Progenitor cell of endocrine pancreas (in vitro differentiated cells): ENCODE measurements at places on chromosomes 2 and 18. TPM values are rescaled to one million over a fixed set of nuclear protein-coding genes. Genes with fewer than 3 reads are reported as not detected.

DNA sequence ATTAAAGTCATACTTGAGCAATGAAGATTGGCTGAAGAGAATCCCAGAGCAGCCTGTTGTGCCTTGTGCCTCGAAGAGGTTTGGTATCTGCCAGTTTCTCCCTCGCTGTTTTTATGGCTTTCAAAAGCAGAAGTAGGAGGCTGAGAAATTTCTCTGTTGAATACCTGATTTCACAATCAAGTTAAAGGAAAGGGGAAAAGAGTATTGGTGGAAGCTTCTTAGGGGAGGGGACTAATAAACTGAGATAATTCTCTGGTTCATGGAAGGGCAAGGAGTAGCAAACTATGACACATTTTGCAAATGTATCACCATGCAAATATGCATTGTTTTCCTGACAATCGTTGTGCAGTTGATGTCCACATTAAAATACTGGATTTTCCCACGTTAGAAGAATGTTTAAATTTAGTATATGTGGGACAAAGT lies at the start of gene IL1B:
Gene IL1B, minus strand, starts transcription at position 85 of the 423 bp plus-strand sequence. CDS start 550 bp downstream, outside the sequence.
- no peak within 1 kb of the TSS for H3K27ac ChIP-seq
- DNase-seq, result no peak
- no peaks in the 10 kb centered on the region for H3K4me1 ChIP-seq
- no peaks in the 10 kb centered on the region for H3K36me3 ChIP-seq
- no peak within 1 kb of the TSS for H3K4me3 ChIP-seq
- peaks cover 75% of the 10 kb centered on the region for H3K27me3 ChIP-seq

DNA sequence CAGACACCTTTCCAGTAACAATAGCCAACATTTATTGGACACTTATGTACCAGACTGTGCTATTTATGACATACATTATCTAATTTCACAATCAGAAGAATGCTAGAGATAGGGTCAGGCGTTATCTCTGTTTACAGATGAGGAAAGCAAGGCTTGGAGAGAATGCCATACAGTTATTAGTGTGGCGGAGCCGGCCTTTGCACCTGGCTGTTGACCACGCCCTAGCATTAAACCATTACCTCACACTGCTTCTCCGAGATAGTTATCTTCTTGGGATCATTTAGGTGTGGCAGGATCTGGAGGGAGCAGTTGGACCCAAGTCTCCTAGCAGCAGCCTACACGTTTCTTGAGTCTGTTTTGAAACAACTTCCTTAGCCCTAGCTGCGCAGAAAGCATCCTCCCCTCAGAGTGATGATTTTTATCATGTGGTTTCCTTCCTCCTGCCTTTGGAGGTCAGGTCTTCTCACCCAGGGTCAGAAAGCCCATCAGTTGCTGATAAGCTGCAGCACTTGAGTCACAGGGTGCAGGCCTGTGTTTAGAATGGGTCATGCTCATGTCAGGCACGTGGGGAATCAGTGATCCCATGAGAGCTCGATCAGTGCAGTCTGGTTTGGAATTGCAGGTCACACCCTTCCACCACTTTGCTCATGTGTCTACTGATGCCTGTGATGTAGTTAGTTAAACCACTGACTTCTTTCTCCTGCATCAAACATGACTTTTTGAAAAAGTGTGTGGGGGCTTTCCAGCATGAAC lies 118.2 kb downstream of the SPTBN1 start:
- peak overlapping the region; percentile 38 for H3K4me3 ChIP-seq
- H3K27ac ChIP-seq, result peak overlapping the region; percentile 96
- H3K4me1 ChIP-seq, result peaks cover 92% of the 10 kb centered on the region

- H3K27ac ChIP-seq, result no peak overlapping the region
- H3K36me3 ChIP-seq, result no peaks in the 10 kb centered on the region
- no peak overlapping the region for H3K4me3 ChIP-seq
- DNase-seq, result no peak
- no peaks in the 10 kb centered on the region for H3K4me1 ChIP-seq
- H3K27me3 ChIP-seq, result no peaks in the 10 kb centered on the region
Measured at GRCh38 chr2:223075301-223076270, 23.6 kb downstream of the KCNE4 start.

- no peak for DNase-seq
- no peaks in the 10 kb centered on the region for H3K4me1 ChIP-seq
- H3K27ac ChIP-seq, result peak overlapping the region; percentile 2
- H3K36me3 ChIP-seq, result no peaks in the 10 kb centered on the region
Measured at GRCh38 chr2:129062146-129062912, 743.7 kb upstream of the HS6ST1 start.

GRCh38 chr2:10931710-10932255 lies 20.0 kb downstream of the KCNF1 start:
- peaks cover 23% of the 10 kb centered on the region for H3K27me3 ChIP-seq
- peaks cover 6% of the 10 kb centered on the region for H3K4me1 ChIP-seq
- H3K27ac ChIP-seq, result no peak overlapping the region
- no peak for DNase-seq
- no peak overlapping the region for H3K4me3 ChIP-seq
- no peaks in the 10 kb centered on the region for H3K36me3 ChIP-seq

GRCh38 chr2:53865962-53866361 lies 6.2 kb upstream of the GPR75 start:
- peaks cover 23% of the 10 kb centered on the region for H3K36me3 ChIP-seq
- no peak overlapping the region for H3K4me3 ChIP-seq
- H3K4me1 ChIP-seq, result no peaks in the 10 kb centered on the region

- H3K27me3 ChIP-seq, result no peaks in the 10 kb centered on the region
- H3K4me1 ChIP-seq, result peaks cover 20% of the 10 kb centered on the region
- no peak within 1 kb of the TSS for H3K4me3 ChIP-seq
- DNase-seq, result no peak
Measured at GRCh38 chr2:208129744-208130711, at the start of gene CRYGC. Gene CRYGC (minus strand): TSS chr2:208129828. CDS start chr2:208129792, 36 bp downstream.

DNA sequence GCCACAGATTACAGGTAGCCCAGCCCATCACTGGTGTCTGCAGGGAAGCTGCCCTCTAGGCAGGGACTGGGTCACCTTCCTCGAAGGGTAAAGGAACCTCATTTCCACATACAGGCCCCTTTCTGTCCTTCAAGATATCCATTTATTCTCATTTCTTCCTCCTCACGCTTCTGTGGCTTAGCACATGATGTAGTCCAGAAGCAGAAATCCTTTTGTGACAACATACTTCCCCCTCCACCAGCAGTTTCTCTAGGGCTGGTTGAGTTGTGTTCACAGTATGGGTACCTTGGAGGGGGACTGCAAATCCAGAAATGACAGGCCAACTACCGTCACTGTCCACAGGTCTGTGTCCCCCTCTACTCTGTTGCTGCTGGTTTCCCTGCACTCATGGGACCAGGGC lies 364.9 kb downstream of the ANAPC1 start:
- no peak overlapping the region for H3K27ac ChIP-seq
- H3K4me3 ChIP-seq, result no peak overlapping the region
- no peak for DNase-seq
- H3K4me1 ChIP-seq, result peaks cover 18% of the 10 kb centered on the region

GRCh38 chr18:80157708-80158343 lies 48.8 kb downstream of the ADNP2 start:
- no peak overlapping the region for H3K27ac ChIP-seq
- no peak overlapping the region for H3K4me3 ChIP-seq
- peaks cover 11% of the 10 kb centered on the region for H3K36me3 ChIP-seq
- no peaks in the 10 kb centered on the region for H3K4me1 ChIP-seq

DNA sequence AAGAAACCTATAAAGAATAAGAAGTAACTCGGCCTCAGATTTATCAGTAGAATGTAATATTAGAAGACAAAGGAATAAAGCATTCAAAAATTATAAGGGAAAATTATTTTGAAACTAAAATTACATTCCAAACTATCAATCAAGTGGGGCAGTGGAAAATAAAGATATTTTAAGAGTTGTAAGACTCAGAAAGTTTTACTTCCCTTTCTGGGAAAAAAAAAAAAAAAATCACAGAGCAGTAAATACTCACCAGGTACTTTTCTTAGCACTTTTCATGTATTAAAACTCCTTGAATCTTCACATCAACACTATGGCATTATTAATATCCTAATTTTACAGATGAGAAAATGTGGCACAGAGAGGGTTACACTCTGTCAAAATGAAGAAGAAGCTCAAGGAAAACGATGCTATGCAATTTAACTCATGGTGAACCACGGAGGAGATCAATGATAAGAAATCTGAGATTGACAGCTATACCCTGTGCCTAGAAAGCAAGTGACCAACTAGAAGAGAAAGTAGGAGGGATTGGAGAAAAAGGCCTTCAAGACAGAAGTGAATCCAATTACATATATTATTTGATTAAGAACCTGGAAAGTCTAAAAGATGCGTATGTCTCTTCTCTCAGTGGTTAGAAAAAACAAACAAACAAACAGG lies 238.9 kb upstream of the ID2 start:
- H3K27ac ChIP-seq, result no peak overlapping the region
- DNase-seq, result no peak
- no peaks in the 10 kb centered on the region for H3K36me3 ChIP-seq
- peaks cover 31% of the 10 kb centered on the region for H3K4me1 ChIP-seq

- no peak overlapping the region for H3K4me3 ChIP-seq
- no peaks in the 10 kb centered on the region for H3K36me3 ChIP-seq
- peaks cover 7% of the 10 kb centered on the region for H3K4me1 ChIP-seq
- H3K27me3 ChIP-seq, result peaks cover 78% of the 10 kb centered on the region
Measured at GRCh38 chr2:120863146-120863545, 127.5 kb downstream of the GLI2 start.

DNA sequence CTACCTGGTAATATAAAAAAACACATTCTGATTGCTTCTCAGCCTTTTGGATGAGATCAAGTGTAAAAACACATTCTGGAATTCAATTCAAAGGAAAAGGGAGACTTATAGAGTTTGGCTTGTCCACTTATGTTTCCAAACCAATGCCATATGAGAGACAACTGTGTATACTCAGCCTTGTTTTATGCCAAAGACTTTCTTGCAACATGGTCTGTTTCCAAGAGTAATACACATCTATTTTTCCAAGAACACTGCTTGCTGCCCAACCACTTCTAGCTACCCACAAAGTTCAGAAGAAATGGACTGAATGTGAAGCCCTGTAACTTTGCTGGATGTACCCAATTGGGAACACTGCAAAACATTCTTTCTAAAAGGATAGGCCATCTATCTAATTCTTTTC lies 48.0 kb upstream of the GRB14 start:
- DNase-seq, result no peak
- H3K4me3 ChIP-seq, result no peak overlapping the region
- H3K36me3 ChIP-seq, result peaks cover 5% of the 10 kb centered on the region
- no peaks in the 10 kb centered on the region for H3K4me1 ChIP-seq
- H3K27me3 ChIP-seq, result no peaks in the 10 kb centered on the region

DNA sequence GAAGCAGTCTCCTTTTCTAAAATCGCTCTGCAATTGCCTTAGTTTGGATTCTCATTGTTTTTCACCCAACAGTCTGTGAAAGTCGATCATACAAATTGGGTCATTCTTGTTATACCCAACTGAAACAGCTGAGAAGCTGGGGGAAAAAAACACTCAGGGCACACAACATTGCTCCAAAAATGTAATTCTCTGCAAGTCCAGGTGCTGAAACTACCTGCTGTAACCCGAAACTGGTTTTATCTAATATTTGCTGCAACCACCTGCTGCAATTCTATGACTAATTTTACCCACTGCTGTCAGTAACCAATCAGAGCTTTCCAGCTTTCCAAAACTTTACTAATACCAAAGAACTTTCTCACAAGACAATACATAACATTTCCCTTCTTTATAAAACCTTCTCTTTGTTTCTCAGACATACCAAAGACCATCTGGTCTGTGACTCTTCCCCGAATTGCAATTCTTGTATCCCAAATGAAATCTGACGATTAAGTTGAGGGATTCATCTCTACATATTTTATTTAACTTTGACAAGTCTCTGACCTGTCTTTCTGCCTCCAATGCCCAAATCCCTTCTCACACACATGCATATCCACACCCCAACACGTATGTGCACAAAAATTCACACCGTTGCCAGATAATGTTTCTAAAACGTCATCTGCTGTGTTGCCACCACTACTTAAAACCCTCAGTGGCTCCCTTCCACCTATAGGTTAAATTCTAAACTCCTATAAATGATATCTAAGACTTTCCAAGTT lies 198.3 kb downstream of the PIEZO2 start:
- peaks cover under 1% of the 10 kb centered on the region for H3K36me3 ChIP-seq
- no peak overlapping the region for H3K4me3 ChIP-seq
- DNase-seq, result no peak
- H3K27ac ChIP-seq, result peak overlapping the region; percentile 27
- H3K27me3 ChIP-seq, result peaks cover 2% of the 10 kb centered on the region

- H3K27me3 ChIP-seq, result peaks cover 23% of the 10 kb centered on the region
- no peaks in the 10 kb centered on the region for H3K36me3 ChIP-seq
- H3K27ac ChIP-seq, result peak overlapping the region; percentile 95
- peak overlapping the region; percentile 83 for H3K4me3 ChIP-seq
Measured at GRCh38 chr2:172556284-172557033, 569 bp downstream of the PDK1 start.

- H3K4me3 ChIP-seq, result no peak overlapping the region
- H3K4me1 ChIP-seq, result no peaks in the 10 kb centered on the region
- H3K36me3 ChIP-seq, result no peaks in the 10 kb centered on the region
- no peak overlapping the region for H3K27ac ChIP-seq
Measured at GRCh38 chr2:52698408-52698807, 1069.2 kb upstream of the CHAC2 start.

GRCh38 chr2:100703739-100704138 lies 116.2 kb upstream of the NPAS2 start:
- no peaks in the 10 kb centered on the region for H3K4me1 ChIP-seq
- H3K36me3 ChIP-seq, result no peaks in the 10 kb centered on the region
- H3K27ac ChIP-seq, result no peak overlapping the region

DNA sequence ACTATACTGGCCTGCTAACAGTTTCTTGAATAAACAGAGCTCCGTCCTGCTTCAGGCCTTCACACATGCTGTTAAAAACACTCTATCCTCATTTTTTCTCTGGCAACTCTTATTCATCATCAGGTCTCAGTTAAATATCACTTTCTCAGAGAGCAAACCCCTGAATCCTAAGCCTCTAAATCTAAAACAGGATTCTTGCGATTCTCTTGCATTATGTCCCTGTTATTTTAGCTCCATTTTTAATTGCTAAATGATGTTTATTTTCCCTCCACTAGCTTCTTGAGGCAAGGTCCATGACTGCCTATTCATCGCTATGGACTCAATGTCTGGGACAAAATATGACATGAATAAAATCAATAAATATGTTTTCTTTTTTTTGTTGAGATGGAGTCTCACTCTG lies 190.7 kb upstream of the SMAD7 start:
- DNase-seq, result no peak
- no peak overlapping the region for H3K4me3 ChIP-seq
- H3K36me3 ChIP-seq, result no peaks in the 10 kb centered on the region
- no peaks in the 10 kb centered on the region for H3K4me1 ChIP-seq
- H3K27ac ChIP-seq, result no peak overlapping the region

DNA sequence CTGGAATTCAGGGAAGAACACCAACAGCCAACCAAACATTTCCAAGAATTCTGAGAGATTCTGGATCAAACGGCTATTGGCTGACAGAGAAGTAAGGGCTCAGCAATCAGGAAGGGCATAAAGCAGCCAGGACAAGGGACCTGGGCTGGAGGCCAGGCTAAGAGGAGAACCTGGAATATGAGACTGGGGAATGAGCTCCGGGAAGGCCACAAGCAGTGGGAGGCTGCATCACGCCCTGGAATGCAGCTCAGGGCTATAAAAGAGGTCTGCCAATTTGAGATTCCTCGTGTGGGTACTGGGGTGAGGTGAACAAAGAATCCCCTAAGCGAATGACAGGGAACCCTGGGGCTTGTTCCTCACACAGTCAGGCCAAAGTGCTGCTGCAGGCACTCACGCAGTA lies 60.4 kb downstream of the ANO7 start:
- H3K27ac ChIP-seq, result no peak overlapping the region
- no peaks in the 10 kb centered on the region for H3K4me1 ChIP-seq
- DNase-seq, result no peak
- H3K36me3 ChIP-seq, result peaks cover 32% of the 10 kb centered on the region

TUBB6 gene
- total RNA-seq, result 7.2 and 10.7 TPM in 2 replicates

SERPINB13 gene
- not detected in 2 replicates for total RNA-seq

DUSP2 gene
- 0.64 and 0.93 TPM in 2 replicates for total RNA-seq

DCAF17 gene
- total RNA-seq, result 25.8 and 26.0 TPM in 2 replicates

INPP5D gene
- total RNA-seq, result 5.3 and 9.0 TPM in 2 replicates

TBR1 gene
- not detected in 2 replicates for total RNA-seq
